ENCODE measurements at places on chromosomes 7 and 10.

DNA sequence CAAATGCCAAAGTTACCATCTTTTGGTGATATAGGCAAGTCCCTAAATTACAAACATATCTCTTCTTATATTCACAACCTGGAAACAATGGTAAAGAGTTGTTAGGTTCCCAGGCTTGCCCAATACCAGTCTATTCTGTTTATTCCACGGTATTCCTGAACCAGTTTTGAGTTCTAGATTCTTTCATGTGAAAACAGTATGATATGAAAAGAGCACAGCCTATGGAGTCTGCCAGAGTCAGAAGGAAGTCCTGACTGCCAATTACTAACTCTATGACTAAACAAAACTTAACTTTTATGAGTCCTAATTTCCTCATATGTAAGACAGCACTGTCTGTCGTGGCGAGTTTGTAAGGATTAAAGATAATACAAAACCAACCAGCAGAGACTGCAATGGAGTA is 5.6 kb downstream of the ABI1 start:
- peak; percentile 8 for DNase-seq

DNA sequence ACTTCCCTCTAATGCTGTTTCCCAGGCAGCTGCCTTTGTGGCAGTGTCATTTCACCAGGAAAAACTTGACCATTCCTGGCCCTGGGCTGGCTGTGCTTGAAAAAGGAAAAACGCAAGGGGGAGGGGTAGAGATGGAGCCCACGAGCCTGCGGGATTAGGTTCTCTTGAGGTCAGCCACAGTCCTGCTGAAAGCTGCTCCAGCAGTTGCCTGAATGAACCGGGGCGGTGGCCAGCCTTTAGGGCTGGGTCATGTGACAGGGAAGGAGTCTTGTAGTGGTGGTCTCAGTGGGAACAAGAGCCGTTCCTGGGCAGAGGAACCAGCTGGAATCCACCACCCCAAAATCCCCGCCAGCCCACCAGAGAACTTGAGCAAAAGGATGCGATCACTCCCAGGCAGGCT is 51.2 kb upstream of the LRRC4 start:
- no peak for DNase-seq

- DNase-seq = peak; percentile 62
Observed at GRCh38 chr7:106729720-106730385, 68.9 kb upstream of the CCDC71L start.

DNA sequence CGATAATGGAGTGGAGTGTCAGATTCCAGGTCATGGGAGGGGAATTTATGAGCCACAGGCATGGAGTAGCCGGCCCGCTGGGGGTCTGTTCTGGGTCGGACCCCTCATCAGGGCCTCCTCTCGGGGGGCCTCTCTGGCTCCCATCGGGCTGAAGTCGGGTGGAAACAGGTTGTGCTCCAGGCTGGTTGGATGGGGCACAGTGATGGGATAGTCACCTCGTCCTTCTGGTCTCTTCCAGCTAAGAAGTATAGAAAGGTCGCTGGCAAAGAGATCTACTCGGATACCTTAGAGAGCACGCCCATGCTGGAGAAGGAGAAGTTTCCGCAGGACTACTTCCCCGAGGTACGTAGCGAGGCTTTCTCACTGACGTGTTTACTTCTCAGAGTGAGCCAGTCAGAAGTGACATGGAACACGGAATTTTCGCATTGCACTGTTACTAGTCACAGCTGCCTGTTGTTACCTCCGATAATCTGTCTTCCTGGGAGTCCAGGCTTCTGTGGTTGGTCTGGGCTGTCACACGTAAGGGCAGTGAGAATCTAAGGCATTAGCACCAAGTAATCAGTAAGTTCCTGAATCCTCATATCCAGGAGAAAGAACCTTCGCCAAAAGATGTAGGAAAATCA is 88.3 kb downstream of the NKX6-2 start:
- no peak for DNase-seq

DNA sequence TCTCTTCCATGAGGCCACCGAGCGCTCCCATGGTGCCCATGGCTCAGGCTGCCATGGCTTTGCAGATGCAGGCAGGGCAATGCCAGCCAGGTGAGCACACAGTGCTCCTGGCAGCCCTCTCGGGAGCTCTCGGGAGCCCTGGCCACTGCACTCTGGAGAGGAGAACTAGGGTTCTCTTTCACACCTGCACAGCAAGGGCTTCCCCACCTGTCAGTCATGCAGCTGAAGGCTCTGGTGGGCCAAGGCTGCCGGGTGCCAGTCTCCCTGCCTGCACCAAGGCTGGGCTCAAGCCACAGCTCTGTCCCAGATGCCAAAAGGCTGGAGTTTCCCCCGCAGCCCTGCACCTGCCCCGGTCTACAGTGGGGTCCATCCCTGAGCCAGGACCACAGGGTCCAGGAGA is 32.6 kb downstream of the NUDT1 start:
- no peak for DNase-seq

DNA sequence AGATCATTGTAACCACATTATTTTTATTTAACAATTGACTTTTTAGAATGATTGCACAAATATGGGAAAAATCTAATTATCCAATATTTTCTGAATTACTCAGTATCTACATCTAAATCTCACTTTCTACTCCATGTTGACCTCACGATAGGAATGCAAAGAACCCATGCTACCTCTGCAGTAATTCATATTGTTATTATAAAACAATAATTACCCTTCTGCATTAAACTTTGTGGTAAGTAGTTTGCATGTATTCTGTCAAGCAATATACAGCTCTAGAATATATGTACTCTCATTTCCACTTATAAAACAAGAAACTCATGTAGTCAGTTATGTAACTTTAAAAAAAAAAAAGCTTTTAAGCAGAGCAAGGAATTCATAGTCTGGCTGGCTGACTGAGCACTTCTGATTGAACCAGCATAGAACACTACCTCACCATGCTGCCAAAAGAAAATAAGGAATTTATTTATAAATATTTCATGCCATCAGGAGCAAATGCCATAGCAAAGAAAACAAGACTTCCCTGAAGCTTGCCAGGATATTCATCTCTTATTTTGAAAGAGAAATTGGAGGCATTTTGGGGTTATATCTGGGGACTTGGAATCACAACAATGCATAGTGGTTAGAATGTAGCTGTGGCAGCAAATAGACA is 895.7 kb downstream of the XPNPEP1 start:
- no peak for DNase-seq

- DNase-seq = no peak
Observed at GRCh38 chr10:117257721-117258120, 16.8 kb downstream of the SLC18A2 start.

- no peak for DNase-seq
Observed at GRCh38 chr7:94392393-94392786, 2.3 kb upstream of the COL1A2 start.

- DNase-seq = peak; percentile 2
Observed at GRCh38 chr7:87507446-87507845, 32.0 kb upstream of the ABCB4 start.

DNA sequence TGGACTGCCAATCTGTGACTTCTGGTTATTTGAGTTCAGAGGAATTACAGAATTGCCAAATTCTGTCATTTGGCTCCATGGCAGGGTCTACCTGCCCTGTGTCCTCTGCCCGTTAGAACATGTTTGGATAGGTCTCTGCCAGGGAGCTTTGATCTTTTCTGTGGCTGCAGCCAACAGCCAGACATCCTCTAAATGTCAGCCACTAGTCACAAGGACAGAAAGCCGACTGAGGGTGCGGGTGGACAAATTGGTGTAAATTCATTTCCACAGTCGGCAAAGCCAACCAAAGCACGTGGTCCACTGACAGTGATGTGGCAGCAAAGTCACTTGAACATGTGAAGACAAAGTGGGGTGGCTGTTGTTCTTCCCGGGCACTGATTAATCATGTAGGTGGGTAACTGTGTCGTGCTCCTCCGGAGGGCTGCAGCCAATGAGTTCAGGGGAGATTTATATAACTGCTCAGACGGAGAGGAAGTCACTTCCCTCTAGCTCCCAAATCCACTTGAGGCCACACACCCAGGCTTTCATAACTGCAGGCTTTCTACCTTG is 26.7 kb upstream of the CAMK1D start:
- DNase-seq = no peak

DNA sequence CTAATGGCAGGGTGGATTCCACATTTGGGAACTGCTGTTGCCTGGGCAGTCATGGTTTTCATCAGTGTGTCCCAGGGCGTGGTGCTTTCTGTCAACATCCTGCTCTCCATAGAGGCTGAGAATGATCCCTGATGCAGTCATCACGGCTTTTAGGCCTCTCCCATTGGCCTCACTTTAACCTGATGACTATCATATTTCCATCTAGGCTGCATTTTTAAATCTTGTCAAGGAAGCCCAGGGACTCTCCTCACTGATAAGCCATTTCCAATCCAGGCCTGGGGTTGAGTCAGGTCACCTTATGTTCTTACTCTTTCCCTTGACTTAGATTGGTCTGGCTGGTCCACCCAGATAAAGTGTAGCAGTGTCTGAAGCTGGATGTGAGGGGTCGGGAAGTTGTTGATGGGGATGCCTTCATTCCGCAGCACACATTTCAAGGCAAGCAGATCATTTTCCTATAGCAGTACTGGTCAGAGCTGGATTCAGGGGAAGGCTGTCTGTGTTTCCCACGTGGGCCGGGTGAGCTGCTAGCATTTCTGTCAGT is 177.0 kb downstream of the AUTS2 start:
- DNase-seq = peak; percentile 45

Measured in fibroblast of upper back skin (primary cell).